ENCODE measurements at places on chromosomes 3 and 15.

- no peak for DNase-seq
These were observed 118.3 kb upstream of the ATP2B2 start for GRCh38 chr3:10623578-10624275.

DNA sequence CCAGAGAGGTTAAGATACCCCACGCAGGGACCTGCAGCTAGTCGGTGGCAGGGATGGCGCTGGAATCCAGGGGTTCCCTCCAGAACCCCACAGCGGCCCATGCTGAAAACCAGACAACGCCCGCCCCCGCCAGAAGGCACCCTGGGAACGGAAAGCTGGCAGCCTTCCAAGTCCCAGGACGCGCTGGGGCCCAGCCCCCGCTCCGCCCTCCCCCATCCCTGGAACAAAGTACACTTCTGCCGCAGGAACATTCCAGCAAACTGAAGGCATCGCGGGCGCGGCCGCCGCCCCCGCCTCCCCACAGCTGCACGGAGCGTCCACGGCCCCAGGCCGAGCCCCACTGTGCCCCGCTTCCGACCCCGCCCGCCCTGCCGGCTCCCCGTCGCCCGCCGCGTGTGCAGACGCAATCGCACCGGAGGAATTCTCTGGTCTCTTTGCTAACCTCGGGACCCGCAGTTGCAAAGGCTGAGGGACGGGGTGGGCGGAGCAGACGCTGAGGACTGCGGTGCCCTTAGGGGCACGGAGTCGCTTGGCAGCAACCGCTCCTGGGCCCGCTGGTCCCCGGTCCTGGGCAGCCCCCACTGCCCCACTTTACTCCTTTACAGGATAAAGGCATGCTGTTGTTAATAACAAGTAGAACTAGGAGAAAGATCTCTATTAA, 44.8 kb upstream of the RNU6-1 start:
- peak; percentile 88 for DNase-seq

GRCh38 chr3:81268526-81268925, 492.9 kb downstream of the GBE1 start:
- no peak for DNase-seq

- no peak for DNase-seq
These were observed 35.8 kb upstream of the ZNF148 start for GRCh38 chr3:125410922-125411321.

GRCh38 chr15:31338879-31339557, 12.4 kb downstream of the KLF13 start:
- peak; percentile 34 for DNase-seq

- DNase-seq = peak; percentile 29
These were observed 210.8 kb upstream of the SEMA6D start for GRCh38 chr15:47506329-47507100.

DNA sequence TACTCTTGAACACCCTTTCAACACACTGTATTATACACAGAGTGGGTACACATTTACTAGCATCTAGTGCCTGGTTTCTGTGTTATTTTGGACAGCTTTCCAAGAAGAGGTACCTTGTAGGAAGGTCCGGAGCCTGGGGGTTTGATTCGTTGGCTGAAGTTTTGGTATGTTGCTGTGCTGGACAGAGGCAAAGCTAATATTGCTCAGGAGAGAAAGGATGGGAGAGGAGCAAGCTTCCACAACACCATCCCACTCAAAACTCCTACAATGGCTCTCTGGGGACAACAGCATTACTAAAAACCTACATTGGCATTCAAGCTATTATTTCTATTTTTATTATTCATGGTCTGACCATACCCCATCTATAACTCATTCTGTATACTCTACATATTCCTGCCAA, 1.1 kb upstream of the LYSMD2 start:
- peak; percentile 38 for DNase-seq

DNA sequence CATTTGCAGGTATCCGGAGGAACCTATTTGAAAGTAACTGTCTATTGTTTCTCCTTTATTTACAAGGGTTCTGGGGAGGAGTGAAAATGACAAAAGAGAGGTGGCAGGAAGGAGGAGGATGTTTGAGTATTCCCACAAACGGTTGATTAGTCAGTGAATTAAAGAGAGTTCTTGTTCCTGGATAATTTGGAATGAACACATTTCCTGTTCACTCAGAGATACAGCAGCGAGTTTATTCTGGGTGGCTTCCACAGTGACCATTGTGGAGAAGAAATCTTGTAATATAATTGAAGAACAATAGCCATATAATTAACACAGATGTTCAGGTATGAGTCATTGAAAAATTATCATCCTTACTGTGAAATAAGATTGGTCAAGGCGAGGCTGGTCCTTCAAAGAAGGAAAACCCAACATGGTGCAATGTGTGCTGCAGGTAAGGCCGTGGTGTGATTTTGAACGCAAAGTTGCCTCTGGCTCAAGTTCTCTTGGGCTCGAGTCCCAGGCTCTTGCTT, 77.3 kb downstream of the NFKBIZ start:
- no peak for DNase-seq

DNA sequence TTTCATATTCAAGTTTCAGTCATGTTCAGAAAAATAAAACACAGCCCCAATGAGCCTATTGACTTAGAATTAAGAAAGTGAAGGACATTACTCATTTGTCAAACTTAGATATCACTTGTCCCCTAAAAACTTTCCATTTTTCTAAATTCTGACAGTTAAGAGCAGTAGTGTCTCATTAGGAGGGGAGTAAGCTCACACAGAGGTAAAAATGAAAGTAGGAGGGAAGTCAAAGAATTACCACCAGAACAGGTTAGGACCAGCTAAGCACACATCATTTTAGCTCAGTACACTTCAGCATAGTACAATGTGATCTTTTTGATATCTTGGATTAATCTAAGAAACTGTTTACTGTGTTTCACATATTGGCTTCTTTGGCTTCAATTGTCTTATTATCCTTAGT, 64.3 kb downstream of the OSTN start:
- no peak for DNase-seq
